ENCODE measurements at places on chromosomes 7 and 10. TPM values are rescaled to one million over a fixed set of nuclear protein-coding genes. Genes with fewer than 3 reads are reported as not detected.

The CALD1 gene
- 5.5 TPM for total RNA-seq

The DNAH11 gene
- total RNA-seq: 1.9 TPM

The TMEM236 gene
- 0.51 TPM for total RNA-seq

The PPP1R17 gene
- not detected for total RNA-seq

GRCh38 chr7:106365252-106366005 is 80.6 kb upstream of the NAMPT start:
- DNase-seq: peak; percentile 73

DNA sequence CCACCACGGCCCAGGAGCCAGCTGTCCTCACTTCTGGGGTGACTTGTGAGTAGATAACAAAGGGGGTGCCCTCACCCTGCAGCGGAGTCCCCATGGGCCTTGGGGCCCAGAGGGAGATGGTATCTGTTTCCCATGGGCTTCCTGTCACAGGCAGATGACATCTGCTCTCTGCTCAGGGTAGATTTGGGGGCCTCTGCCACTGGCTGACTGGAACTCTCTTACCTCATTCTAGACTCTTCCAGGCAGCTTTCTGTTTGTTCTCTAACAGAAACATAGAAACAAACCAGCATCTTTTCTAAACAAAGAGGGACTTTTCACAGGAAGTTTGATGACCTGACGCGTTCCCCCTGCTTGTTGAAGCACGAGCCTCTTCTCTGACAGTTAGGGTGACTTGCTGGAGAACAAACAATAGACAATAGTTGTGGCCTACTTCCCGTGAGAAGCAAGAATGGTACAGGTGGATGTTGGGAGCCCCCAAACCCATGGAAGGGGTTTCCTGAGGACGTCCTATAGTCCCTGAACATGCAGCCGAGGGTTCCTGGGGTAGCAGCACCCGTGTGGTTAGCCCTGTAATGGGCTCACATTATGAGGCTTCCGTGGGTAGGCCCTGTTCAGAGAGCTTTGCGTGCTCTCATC is 61.6 kb downstream of the GRK5 start:
- DNase-seq: no peak

- DNase-seq: no peak
These were observed 53.2 kb upstream of the SYPL1 start for GRCh38 chr7:106165337-106165736.

- no peak for DNase-seq
These were observed 63.7 kb upstream of the BAIAP2L1 start for GRCh38 chr7:98464558-98464940.

- no peak for DNase-seq
These were observed 14.7 kb upstream of the OAT start for GRCh38 chr10:124433461-124433860.

DNA sequence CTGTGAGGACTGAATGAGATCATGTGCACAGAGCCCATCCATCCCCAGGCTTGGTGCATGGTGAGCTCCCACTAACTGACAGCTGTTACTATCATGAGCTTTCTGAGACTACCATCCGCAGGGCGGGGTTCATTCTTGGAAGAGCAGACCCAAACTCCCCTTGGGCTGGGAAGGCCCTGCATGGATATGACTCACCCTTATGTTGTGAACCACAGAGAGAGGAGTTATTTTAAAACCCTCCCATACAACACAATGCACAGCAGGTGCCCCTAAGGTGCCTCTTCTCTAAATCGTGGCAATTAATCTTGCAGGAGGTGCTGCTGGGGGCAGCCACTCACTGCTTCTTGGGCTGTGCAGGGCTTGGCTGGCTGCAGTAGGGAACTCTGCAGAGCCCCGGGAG is 219.1 kb downstream of the GFRA1 start:
- no peak for DNase-seq

DNA sequence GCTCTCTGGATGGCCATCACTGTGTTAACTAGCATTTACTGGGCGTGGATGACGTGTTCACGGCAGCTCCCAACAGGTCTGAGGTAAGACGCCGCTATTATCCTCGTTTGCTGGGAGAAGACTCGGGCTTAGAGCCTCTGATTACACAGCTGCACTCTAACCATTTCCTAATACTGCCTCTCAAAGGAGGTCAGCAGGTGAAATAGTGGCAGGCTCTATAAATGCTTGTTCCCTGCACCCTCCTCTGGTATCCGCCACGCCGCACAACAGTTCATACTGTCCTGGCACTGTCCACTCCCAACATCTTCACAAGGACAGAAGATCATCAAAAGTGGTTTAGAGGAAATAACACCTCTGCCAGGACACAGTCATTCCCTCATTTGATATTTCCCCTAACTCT is 28.3 kb downstream of the HIPK2 start:
- DNase-seq: no peak

DNA sequence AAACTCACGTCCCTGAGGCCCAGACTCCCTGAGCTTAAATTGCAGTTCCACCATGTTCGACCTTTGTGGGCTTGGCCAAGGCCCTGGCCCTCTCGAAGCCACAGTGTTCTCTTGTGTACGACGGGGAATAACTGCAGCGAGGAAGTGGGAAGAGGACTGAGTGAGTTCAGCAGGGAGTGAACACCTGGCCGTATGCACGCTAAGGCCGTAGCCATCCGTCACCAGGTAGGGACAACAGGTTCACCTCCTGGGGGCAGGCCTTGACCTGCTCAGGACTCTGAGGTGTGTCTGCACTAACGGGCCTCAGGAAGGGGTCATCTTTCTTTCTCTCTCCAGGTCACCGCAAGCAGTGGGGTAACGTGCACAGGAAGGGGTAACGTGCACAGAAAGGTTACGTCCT is 67.2 kb upstream of the CTBP2 start:
- no peak for DNase-seq

- DNase-seq: peak; percentile 74
These were observed 8.0 kb upstream of the BEND7 start for GRCh38 chr10:13536674-13537366.

The COL26A1 gene
- total RNA-seq: not detected

DNA sequence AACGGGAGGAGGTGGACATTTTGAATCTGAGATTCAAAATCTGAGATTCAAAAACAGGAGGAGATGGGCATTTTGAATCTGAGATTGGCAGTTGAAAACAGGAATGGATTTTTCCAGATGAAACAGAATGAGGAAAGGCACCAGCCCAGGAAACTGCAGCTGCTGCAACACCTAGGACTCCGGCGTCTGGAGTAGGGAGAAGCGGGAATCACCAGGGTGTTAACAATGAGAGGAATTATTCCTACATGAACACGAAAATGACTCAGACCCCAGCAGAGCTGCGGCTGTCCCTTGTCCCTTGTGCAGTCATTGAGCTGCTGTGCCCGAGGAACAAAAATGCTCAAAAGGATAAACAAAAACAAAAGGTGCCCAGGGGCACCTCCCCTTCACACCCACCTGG is 59.9 kb upstream of the KAT6B start:
- peak; percentile 41 for DNase-seq

The JAKMIP3 gene
- total RNA-seq: 0.05 TPM

GRCh38 chr7:139427788-139428187 is 55.7 kb downstream of the KLRG2 start:
- no peak for DNase-seq

The ADAM8 gene
- total RNA-seq: 54.4 TPM

The OR6B1 gene
- not detected for total RNA-seq

DNA sequence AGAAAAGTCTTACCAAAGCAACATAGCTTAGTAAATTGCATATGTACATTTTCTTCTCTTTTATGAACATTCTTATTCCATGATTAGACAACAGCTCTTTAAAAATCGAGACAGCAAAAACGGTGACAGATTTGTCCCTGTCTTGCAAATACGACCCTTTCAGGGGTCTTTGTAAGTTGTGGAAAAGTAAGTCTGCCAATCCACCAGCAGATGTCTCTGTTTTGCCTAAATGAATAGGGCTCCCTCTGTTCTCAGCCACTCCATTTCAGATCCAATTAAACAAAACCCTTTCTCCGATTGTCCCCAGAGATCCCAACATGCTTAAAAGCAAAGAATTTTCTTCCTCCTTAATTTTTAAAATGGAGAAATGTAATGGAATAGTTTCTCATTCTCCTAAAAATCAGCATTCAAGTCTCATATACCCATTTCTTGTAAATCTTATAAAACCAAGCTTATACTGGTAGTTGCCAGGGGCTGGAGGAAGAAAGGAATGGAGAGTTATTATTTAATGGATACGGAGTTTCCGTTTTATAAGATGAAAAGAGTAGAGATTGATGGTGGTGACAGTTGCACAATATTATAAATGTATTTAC is 61.0 kb upstream of the NFE2L3 start:
- peak; percentile 27 for DNase-seq

GRCh38 chr7:101436221-101436735 is 73.6 kb downstream of the COL26A1 start:
- no peak for DNase-seq

GRCh38 chr7:43535810-43536585 is 46.9 kb upstream of the STK17A start:
- no peak for DNase-seq

GRCh38 chr10:91328320-91328984 is 81.7 kb upstream of the HECTD2 start:
- DNase-seq: no peak

The CPXM2 gene
- total RNA-seq: not detected

The LIPJ gene
- not detected for total RNA-seq

- DNase-seq: no peak
These were observed 363.2 kb downstream of the REEP3 start for GRCh38 chr10:63884426-63884825.

The PRR15 gene
- total RNA-seq: 76.1 TPM

The C10orf67 gene
- total RNA-seq: 0.45 TPM

The ZNF488 gene
- 2.1 TPM for total RNA-seq

DNA sequence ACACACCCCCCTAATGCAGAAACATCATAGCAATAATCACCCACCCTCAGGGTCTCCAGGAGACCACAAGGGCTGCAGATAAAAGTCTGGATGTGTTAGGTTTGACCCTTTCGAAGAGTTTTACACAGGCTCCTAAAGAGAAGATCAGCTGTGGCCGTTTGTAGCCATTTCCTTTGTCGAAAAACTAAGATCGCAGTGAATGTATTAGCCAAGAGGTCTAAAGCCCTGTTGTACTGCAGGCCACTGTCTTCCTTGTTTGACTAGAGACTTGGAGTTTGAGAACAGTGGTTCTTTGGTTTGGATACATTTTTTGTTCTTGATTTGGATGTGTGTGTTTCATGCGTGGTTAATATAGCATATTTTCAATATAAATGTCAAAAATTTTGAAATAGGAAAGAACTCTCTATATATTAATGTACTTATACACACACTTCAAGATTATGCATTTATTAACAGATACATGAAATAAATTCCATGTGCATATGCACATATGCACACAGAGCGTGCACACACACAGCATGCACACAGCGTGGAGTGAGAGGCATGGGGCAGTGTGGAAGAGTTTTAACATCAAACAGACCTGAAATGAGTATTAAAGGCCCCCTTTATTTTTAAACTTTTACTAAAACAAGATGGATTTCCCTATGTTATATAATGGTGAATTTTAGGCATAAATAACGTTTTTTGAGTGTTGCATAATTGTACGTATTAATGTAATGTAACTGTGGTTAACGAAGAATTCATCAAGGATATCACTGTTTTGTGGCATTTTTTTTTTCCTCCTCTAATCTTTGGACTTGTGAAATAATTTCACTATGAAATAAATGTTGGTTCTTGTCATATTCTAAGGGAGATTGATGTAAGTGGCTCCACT is 2.2 kb downstream of the IKZF1 start:
- no peak for DNase-seq

- DNase-seq: no peak
These were observed 573 bp upstream of the IDI1 start for GRCh38 chr10:1049425-1049958.

GRCh38 chr10:12097791-12098190 is 29.0 kb downstream of the DHTKD1 start:
- DNase-seq: no peak

The C10orf90 gene
- not detected for total RNA-seq

- no peak for DNase-seq
These were observed 9.5 kb downstream of the C7orf25 start for GRCh38 chr7:42902331-42902730.

The IFIT1 gene
- 52.3 TPM for total RNA-seq

The SFTPA1 gene
- total RNA-seq: not detected

GRCh38 chr7:25857376-25858067 is 294.5 kb upstream of the NFE2L3 start:
- DNase-seq: peak; percentile 47

GRCh38 chr10:57460540-57460939 is 807.2 kb downstream of the IPMK start:
- no peak for DNase-seq

GRCh38 chr7:155454183-155455112 is 3.5 kb upstream of the EN2 start:
- DNase-seq: no peak

The ZNF775 gene
- total RNA-seq: 5.3 TPM

The CPN1 gene
- total RNA-seq: not detected

DNA sequence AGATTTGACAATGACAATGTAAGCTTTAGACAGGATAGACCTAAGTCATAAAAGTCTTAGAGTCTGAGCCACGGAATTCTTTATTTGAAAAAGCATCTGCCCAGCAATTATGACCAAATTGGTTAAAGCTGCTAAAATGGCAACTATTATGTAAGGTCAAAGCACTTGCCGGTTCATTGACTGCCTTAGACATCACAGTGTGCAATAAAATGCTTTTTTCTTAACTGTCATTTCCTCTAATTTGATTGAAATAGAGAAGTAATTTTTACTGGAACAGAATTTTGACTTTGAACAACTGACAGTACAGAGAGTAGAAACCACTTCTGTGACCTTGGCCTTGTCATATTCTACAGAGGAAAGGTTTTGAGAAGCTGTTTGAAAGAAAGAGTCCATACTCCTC is 142.9 kb downstream of the THSD7A start:
- DNase-seq: no peak

- DNase-seq: no peak
These were observed 134.8 kb downstream of the INHBA start for GRCh38 chr7:41568135-41568534.

The ASB4 gene
- 0.47 TPM for total RNA-seq

GRCh38 chr7:107982918-107983389 is 20.0 kb downstream of the LAMB1 start:
- no peak for DNase-seq

DNA sequence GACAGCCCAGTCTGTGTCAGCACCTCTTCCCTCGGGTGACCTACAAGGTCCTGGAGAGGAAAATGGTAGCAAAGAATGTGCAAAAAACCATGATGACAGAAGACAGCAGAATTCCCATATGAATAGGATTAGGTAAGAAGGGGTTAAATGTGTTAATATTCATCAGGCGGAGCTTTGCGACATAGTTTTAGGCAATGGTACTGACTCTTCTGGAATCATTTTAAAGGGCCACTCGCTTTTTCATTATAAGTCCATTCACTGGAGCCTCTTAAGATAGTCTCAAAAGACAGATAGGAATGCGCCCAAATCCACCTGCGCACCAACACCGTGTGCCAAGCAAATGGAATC is 38.2 kb downstream of the DLG5 start:
- no peak for DNase-seq

The FEZF1 gene
- total RNA-seq: 0.22 TPM

The BICC1 gene
- 70.2 TPM for total RNA-seq

DNA sequence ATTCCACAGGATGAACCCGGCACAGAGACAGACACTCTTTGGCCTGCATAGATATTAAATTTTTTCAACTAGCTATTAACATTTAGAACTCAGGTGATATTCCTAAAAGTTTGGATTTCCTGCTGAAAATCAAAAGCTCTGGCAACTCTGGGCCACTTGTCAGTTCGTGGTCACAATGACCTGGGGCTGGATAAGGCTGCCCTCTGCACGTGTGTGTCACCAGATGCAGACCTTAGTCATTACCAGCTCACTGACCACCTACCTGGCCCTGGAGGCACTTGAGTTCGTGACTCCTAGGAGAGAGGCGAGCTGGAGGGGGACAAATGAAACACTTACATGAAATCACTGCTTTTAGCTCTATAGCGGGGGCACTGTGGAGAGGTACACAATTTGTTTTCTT is 126.5 kb downstream of the HIPK2 start:
- no peak for DNase-seq

GRCh38 chr7:117148971-117149370 is 173.9 kb downstream of the WNT2 start:
- DNase-seq: no peak
